ENCODE measurements at places on chromosomes 7 and 10.

DNA sequence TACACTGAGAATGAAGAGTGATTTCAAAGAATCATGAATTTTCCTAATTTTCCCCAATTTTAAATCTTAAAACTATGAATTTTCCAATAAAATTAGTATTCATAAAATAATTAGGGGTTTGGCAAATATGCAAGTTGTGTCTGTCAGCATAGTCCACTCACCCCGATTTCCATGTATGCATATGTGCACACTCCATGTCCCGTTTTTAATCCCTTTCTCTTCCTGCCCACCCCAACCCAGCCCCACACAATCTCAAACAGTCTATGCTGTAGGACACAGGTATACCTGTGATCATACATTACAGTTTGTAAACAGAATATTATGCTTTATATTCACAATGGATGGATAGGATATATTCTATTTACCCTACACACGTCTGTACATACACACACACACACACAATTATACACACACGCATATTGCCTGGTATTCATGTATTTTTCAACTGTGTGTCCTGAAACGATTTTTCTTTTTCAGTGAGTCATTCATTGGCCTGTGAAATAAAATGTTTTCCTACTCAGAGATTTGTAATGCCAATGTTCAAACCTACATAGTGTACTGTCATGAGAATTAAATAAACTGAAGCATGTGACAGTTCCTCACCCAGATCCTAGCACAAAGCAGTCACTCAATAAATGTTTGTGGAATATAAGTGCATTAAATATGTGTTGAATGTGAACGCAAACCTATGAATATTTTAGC, 144.3 kb downstream of the PDE1C start:
- no peak overlapping the region for H3K4me3 ChIP-seq
- no peaks in the 10 kb centered on the region for H3K27me3 ChIP-seq
- no peak overlapping the region for H3K27ac ChIP-seq
- no peaks in the 10 kb centered on the region for H3K4me1 ChIP-seq
- H3K36me3 ChIP-seq: no peaks in the 10 kb centered on the region

- peaks cover 6% of the 10 kb centered on the region for H3K4me1 ChIP-seq
- H3K27me3 ChIP-seq: no peaks in the 10 kb centered on the region
- no peak overlapping the region for H3K4me3 ChIP-seq
- H3K36me3 ChIP-seq: no peaks in the 10 kb centered on the region
- H3K27ac ChIP-seq: no peak overlapping the region
- DNase-seq: peak; percentile 1
Measured at GRCh38 chr10:131738396-131738735, 162.4 kb upstream of the PPP2R2D start.

GRCh38 chr7:28704706-28705105, 253.4 kb downstream of the TRIL start:
- DNase-seq: no peak
- H3K27me3 ChIP-seq: no peaks in the 10 kb centered on the region
- H3K36me3 ChIP-seq: no peaks in the 10 kb centered on the region
- H3K27ac ChIP-seq: no peak overlapping the region
- H3K4me1 ChIP-seq: peaks cover 19% of the 10 kb centered on the region

DNA sequence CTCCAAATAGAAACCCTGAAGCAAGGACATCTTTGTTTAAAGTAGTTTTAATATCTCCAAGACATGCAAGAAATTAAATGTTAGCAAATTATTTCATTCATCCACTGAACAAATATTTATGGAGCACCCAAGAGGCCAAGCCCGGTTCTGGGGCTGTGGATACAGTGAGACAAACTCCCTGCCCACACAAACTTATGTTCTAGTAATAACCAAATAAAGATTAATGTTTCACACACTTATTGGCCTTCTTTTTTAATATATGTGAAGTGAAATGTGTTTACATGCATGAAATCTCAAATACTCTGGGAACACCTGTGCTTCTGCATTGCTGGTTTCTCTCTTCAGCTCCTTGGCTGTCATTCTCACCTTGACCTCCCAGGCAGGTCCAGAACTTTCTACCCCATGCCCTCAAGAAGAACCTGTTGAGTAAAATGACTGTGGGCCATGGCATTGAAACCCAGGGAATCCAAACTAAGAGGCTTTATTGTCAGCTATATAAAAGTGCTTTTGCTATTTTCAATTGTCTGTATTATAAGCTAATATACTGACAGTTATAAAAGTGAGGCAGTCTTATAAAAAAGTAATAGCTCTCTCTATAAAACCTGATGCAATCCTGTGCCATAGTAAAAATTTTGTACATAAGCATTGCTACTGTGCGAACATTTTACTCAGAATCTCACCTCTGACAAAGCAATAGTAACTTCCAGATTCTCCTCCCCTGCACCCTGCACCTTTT, 43.7 kb downstream of the SVIL start:
- no peak overlapping the region for H3K27ac ChIP-seq
- H3K27me3 ChIP-seq: no peaks in the 10 kb centered on the region
- no peak overlapping the region for H3K4me3 ChIP-seq
- peaks cover 27% of the 10 kb centered on the region for H3K4me1 ChIP-seq
- H3K36me3 ChIP-seq: no peaks in the 10 kb centered on the region
- DNase-seq: no peak

- no peaks in the 10 kb centered on the region for H3K27me3 ChIP-seq
- no peak overlapping the region for H3K27ac ChIP-seq
- no peaks in the 10 kb centered on the region for H3K36me3 ChIP-seq
Measured at GRCh38 chr7:132463922-132464321, 112.3 kb downstream of the PLXNA4 start.
